T follicular helper cell (primary cell): ENCODE measurements at places on chromosomes 3 and 15.

DNA sequence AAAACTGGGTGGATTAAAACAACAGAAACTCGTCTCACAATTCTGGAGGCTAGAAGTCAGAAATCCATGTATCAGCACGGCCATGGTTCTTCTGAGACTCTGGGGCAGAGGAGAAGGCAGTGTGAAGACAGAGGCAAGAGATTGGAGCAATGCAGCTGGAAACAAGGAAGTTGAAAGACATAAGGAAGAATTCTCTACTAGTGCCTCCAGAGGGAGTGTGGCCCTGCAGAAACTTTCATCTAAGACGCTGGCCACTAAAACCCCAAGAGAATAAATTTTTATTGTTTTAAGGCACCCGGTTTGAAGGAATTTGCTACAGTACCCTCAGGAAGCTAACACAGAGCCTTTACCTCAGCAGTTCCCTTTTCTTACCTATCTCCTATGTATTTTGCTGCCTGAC is 1012.2 kb upstream of the CADM2 start:
- no peak for DNase-seq

- no peak for DNase-seq
These were observed 774.9 kb downstream of the ROBO2 start for GRCh38 chr3:77814845-77815244.

- no peak for DNase-seq
These were observed 1.1 kb downstream of the KIF15 start for GRCh38 chr3:44762690-44763089.

GRCh38 chr3:13708301-13708700 is 159.4 kb downstream of the FBLN2 start:
- no peak for DNase-seq

GRCh38 chr3:53613125-53613524 is 118.7 kb downstream of the CACNA1D start:
- no peak for DNase-seq

GRCh38 chr3:48446043-48446424 is 503 bp upstream of the ATRIP start:
- DNase-seq, result no peak

GRCh38 chr3:146465693-146466465 is 3.5 kb downstream of the PLSCR2 start:
- no peak for DNase-seq

GRCh38 chr15:99452728-99453636 is 112.8 kb upstream of the MEF2A start:
- no peak for DNase-seq

GRCh38 chr15:59369597-59369996 is 3.1 kb downstream of the MYO1E start:
- DNase-seq, result no peak

GRCh38 chr3:145812391-145812790 is 348.6 kb downstream of the PLOD2 start:
- DNase-seq, result no peak

GRCh38 chr15:59841036-59841435 is 151.9 kb upstream of the BNIP2 start:
- DNase-seq, result no peak

DNA sequence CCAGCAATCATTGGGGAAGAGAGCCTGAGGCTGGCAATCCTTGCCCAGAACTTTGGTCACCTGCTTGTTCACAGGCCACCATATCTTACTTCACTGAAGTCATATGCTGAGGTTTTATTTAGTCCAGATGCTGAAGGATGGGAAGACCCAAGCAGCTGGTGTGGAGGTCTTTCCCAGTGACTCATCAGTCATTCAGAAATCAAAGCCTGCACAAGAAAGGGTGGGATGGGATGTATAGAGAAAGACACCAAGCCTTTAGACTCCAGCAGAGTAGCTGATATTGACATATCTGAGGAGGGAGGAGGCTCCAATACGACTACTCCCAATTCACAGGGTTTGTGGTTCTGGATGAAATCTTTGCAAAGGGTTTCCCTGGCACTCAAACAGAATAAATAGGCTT is 13.0 kb upstream of the PHLDB2 start:
- no peak for DNase-seq

DNA sequence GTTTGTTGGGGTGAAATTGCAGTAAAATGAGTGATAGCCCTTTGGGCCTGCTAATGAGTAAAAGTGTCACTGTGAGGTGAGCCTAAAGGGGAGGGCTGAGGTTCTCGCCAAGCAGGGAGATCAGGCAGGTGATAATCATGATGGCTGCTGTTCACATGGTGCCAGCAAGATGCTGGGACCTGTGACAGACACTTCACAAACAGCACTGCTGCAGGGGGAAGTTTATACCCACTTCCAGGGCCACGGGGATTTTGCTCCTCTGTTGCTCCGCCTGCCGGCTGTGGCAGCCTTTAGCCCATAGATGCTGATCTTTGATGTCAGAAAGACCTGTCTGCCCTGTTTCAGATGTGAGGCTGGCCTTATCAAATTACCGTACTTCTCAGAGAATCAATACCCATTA is 96.7 kb downstream of the SV2B start:
- no peak for DNase-seq
